IPS-NIHi11 (cell line): ENCODE measurements at places on chromosomes 3 and 15.

DNA sequence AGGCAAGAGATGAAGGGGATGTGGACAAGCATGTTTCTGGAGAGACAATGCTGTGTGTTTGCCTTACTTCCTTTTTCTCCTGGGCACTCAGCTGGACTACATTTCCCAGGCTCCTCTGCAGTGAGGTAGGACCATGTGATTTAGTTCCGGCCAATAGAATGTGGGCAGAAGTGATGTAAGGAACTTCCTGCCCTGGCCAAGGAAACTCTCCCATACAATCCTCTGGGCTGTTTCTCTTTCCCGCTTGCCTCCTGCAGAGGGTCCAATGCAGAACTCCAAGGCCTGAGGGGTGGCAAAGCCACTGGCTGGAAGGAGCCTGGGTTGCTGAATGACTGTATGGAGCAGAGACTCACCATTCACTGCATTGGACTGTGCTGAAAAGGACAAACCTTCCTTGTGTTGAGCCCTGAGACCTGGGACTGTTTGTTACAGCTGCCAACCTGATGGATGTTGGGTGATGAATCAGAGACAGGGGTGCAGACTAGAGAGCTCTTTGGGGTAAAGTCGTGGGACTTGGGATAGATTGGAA is 82.7 kb upstream of the SLC6A6 start:
- DNase-seq = peak; percentile 89

DNA sequence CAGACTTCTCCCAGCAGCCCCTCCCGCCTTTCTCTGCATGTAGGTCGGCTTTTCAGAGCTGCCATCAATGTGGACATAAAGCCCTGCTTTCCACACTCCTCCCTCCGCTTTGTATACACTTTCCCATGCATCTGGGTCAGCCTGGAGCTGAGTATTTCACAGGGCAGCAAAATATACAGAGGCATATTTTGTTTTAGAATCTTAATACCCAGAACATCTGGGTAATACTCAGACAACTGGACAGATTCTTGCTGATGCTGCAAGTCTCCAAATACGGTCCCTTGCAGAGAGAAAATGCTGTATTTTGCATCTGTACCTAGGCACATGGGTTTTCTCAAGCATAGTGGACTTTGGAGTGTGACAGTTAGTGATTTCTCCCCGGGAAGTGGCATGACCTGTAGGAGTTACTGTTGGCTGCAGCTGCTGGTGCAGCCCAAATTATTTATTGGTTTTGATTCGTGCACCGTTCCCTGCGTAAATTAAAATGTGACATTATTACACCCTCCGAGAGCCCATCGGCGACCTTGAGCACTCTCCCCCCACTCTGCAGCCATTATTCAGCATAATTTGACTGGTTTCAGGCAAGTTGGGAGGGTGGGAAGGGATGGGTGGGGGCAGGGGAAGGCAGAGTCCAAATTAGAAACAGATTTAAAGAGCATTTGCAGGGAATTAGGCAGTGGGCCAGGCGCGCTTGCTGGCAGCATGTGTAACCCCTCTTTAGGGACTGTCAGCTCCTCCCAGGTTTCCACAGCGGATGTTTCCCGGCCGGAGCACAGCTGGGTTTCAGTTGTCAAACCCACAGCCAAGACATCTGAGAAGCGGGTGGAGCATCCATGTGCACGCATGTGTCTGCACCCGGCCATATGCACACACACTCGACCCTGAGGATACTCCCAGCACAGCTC is 100.8 kb downstream of the CPN2 start:
- DNase-seq = no peak

GRCh38 chr3:159280386-159281191 is 478.7 kb downstream of the MFSD1 start:
- DNase-seq = no peak

DNA sequence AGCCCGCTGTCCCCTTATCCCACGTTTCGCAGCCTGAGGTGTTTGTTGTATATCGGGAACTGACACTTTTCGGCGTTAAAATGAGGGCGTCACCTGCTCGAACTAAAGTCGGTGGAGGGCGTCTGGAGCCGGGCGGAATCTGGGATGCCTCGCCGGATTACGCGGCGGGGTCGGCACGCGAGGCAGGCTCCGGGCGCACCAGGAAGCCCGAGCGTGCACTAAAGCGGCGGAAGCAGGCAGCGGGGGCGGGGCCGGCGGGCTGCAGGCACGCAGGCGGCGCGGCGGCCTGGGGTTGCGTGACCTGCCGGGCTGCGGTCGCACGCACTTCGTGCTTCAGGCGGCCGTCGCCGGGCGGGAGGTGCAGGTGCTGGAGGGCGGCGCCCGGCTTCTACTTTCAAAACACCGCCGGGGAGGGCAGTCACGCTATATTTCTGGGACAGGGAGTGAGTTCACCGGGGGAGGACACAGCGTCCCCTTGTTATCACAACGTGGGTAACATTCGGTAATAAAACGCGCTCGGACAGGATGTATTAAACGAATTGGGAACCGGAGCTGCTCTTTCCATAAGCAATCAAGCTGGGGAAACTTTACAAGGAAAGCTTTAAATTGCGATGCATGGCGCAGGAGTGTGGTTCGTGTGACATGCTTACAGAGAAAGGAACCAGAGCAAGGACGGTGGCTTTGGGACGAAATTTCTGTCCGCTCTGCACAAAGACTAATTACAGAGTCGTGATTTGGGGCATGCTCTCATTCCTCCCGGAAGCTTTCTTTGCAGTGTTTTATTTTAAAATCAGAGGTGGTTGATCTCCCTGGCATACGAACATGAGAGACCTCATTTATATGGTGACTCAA is 9.1 kb upstream of the LEKR1 start:
- peak; percentile 86 for DNase-seq
